Stimulated activated CD4-positive, alpha-beta T cell treated with anti-CD3 and anti-CD28 coated beads, Interleukin-1b, Interleukin-23, amount 100 ng/mL, for 1 hour (primary cell): ENCODE measurements at places on chromosomes 13 and 19.

DNA sequence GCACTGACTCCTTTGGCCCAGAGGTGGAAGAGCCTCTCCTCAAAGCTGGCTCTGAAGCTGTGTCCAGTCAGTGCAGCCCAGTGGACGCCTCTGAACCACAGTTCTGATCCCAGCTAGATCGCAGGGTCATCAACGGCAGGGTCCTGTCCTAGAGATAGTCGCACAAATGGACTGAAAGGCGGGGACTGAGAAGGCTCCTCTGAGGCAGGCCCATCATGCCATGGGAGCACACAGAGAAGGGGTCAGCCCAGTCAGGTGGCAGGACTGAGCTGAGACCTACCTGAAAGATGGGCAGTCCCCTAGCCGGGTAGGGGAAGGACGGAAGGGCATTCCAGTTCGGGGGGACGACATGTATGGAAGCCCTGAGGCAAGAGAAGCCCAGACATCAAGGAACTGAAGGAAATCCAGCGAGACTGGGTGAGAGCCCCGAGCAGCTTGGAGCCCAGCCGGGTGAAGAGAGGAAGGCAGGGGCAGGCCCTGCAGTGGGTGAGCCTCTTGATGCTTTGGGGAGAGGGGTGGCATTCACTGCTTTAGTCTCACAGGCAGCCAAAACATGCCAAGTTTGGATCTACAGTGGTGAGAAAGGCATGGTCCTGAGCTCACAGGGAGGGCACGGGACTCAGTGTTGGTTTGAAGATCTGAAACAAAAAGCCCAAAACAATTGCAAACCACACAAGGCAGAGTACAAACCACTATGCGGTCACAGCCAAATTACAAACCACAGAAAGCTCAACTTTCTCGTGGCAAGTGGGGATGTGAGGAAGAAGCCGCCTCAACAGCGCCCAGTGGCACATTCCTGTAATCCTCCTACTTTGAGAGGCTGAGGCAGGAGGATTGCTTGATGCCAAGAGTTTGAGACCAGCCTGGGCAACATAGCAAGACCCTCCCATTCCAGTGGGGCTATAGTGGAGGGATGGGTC lies 10.0 kb downstream of the CALM3 start:
- no peak for DNase-seq

DNA sequence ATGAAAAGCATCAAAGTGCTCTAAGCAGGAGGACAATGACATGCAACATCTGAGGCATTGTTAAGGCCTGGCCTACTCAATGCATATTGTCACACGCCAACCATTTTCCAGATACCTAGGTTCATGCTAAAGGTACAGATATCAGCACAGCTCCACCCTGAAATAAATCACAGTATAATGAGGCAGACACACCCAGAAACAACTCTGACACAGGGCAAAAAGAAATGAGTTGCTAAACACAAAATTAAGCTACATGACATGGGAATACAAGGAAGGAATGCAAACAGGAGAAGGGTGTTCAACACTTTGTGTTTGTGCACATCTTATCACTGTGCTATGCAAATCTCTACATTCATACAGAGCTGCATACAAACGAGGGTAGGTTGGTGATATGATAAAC lies 86.5 kb downstream of the EPSTI1 start:
- DNase-seq: no peak

DNA sequence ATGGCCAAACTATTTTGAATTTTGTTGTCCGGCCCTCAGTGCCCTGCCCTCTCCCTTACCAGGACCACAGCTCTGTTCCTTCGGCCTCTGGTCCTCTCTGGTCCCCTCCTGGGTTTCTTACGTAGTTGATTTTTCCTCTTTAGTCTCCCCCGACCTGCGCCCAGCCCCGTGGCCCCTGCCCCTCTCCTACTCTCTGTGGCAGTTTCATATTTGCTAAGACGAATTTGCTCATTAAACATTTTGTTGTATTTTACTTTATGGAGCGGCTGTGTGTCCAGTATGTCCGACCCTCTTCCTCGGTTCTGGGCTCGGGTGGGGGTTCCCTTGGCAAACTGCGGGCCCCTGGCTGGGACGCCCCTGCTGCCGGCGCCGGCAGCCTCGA lies 576 bp upstream of the EPN1 start:
- DNase-seq: no peak

GRCh38 chr13:110869231-110869804 lies 45.6 kb downstream of the ANKRD10 start:
- DNase-seq: no peak

GRCh38 chr13:69980799-69981198 lies 126.8 kb upstream of the ATXN8OS start:
- no peak for DNase-seq

- no peak for DNase-seq
Observed at GRCh38 chr13:31320946-31321345, 121.2 kb downstream of the B3GLCT start.

DNA sequence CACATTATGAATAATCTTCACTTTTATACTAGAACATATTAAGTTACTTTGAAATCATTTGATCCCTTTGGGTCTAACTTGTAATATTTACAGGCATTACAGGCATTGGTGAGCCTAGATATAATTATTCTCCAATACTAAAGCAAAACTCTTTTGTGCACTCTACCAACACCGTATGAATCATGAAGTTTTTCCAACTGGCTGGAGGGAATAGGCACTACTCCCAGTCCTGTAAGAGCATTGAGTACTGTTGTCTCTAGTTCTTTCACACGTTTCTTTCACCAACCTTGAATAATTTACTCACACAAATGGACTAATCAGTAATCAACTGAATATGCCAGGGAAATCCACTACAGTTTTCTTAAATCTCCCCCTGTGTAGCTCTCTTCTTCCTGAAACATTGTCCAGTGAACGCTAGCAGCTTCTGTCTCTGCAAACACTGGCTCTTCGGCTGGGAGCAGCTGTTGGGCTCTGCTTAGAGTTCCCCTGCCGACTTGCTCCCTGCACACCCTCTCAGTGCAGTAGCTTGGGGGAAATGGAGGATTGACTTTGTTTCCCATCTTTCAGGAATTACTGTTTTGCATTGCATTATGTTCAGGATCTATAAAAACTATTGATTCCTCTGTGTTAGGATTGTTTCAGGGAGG lies 476.7 kb downstream of the RFC3 start:
- no peak for DNase-seq

DNA sequence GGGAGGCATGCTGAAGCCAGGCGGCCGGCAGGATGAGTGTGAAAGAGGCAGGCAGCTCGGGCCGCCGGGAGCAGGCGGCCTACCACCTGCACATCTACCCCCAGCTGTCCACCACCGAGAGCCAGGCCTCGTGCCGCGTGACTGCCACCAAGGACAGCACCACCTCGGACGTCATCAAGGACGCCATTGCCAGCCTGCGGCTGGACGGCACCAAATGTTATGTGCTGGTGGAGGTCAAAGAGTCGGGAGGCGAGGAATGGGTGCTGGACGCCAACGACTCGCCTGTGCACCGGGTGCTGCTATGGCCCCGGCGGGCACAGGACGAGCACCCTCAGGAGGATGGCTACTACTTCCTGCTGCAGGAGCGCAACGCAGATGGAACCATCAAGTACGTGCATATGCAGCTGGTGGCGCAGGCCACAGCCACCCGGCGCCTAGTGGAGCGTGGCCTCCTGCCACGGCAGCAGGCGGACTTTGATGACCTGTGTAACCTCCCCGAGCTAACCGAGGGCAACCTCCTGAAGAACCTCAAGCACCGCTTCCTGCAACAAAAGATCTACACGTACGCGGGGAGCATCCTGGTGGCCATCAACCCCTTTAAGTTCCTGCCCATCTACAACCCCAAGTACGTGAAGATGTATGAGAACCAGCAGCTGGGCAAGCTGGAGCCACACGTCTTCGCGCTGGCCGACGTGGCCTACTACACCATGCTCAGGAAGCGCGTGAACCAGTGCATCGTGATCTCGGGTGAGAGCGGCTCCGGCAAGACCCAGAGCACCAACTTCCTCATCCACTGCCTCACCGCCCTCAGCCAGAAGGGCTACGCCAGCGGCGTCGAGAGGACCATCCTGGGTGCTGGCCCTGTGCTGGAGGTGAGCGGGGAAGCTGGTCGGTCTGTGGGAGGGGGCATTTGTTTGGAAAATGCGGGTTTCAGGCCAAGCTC lies 26.4 kb downstream of the MYO9B start:
- DNase-seq: no peak

GRCh38 chr13:108897955-108898354 lies 268.5 kb downstream of the MYO16 start:
- DNase-seq: no peak

DNA sequence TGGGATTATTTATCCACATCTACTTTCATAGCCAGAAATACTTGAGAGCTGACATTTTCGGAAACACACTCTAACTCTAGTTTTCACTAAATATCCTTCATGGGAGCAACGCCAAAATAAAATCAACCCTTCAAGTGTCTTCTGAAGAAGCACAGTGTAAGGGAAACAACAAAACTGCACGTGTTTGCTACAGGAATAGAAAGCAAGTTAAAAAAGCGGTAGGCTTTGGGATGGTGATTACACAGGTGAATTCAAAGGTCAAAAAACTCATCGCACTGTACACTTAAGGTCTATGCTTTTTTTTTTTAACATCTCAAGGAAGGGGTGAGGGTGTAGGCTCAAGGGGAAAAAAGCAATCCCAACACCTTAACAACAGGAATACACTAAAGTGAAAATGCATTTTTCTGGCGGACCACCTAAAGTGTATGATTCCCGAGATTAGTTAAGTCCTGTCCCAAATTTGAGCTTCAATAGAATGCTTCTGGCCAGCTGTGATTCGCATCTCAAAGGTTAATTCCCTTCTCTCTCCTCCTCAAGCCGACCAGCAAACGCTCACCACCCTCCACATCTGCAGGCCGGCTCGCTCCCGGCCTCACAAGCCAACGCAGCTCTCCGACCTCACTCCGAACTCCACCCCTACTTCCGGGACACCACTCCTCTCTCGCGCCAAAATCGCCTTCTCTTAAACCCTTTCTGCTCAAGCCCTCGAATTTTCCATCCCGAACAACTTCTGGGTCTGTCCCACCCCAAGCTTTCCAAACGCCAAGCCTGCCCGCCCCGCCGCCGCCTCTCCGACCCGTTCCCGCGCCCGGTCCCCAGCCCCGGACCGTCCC lies 1.1 kb downstream of the ARGLU1 start:
- no peak for DNase-seq

DNA sequence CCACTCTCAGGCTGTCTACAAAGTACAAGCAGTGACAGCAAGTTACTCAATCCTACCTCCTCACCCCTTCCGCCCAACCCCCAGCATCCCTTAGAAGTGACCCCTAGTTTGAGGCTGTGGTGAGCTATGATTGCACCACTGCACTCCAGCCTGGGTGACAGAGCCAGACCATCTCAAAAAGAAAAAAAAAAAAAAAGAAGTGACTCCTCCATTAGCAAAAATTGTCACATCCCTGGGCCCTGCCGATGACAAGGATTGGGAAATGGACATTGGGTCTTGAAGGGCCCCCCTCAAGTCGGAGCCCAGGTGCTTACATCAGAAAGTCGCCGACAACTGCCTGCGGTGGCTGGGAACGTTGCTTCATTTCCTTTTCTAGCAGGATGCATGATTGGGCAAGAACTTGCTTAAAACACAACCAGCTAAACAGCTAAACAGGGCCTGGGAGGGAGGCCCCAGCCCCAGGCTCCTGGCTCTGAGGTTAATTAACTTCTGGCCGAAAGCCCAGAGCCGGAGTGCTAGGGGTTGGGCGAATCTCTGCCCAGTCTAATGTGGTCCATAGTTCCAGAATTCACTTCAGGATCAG lies 15.3 kb downstream of the RAB3D start:
- DNase-seq: no peak

- no peak for DNase-seq
Observed at GRCh38 chr13:91647361-91647990, 249.1 kb downstream of the GPC5 start.

- no peak for DNase-seq
Observed at GRCh38 chr13:94607939-94608338, 6.3 kb downstream of the GPR180 start.

- DNase-seq: no peak
Observed at GRCh38 chr13:73466561-73466960, 407.8 kb downstream of the KLF5 start.

- DNase-seq: no peak
Observed at GRCh38 chr19:11580116-11580515, 2.7 kb upstream of the ACP5 start.

GRCh38 chr19:1435378-1435989 lies 2.7 kb upstream of the RPS15 start:
- no peak for DNase-seq

DNA sequence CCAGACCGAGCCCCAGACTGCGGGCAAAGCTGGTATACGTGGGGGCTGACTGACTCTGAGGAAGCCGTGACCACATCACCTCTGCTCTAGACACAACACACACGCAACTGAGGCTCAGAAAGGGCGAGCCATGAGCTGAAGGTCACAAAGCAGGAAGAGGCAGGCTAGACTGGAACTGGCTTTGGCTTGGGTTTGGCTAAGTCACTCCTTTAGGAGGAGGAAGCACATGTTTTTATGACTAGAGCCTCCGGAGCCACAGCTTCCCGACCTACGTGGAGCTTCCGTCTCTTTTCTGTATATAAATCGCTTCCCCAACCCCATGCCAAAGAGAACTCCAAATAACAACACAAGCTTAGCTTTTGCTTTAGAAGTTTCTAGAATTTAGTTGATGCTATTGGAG lies 48.0 kb downstream of the RFX2 start:
- DNase-seq: no peak

- no peak for DNase-seq
Observed at GRCh38 chr13:110706570-110707372, 855 bp upstream of the CARS2 start.
